ENCODE measurements at places on chromosomes 5 and 9.
A peak's percentile ranks its signal among the peaks of the same experiment; 100 is the strongest.

GRCh38 chr9:124268661-124269060, 10.9 kb downstream of the NEK6 start:
- DNase-seq = no peak

DNA sequence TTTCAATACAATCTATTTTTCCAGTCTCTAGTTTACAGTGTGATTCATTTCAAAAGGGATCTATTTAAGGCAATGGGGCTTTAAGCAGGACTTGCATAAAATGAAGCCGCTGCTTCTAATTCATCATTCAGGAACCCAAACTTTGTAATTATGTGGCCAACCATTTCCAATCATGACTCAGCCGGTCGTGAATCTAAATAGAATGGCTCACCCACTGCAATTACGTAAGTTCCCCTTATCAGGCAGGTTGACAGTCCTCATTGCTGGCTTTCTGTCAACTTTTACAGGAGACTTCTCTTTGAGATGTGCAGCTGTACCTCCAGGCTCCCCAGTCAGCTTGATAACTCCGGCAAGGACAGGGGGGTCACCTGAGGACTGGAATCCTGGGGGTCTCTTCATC, 152.8 kb upstream of the DAP start:
- DNase-seq = no peak

- peak; percentile 41 for DNase-seq
Measured at GRCh38 chr5:926417-927171, 33.9 kb downstream of the TRIP13 start.

GRCh38 chr9:13809401-13809800, 504.5 kb downstream of the NFIB start:
- peak; percentile 24 for DNase-seq

DNA sequence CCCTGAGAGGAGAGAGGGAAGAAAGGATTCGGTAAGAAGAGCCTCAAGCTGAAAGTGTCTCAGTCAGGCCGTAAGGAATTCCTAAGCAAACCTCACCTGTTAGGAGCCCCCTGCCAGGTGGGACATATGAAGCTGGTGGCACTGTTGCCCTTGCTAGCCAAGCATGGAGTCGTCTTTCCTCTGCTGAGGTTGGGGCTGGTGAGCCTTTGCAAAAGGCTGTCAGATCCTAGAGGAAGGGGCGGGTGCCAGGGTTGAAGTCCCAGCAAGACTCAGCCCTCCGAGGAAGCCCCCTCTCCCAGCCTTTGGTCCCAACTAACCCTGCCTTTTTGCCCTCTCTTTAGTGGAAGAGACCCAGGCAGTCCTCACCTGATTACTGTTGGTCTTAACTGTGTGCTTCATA, 5.5 kb upstream of the SMIM32 start:
- DNase-seq = no peak

- DNase-seq = no peak
Measured at GRCh38 chr5:174504266-174504726, 220.1 kb upstream of the MSX2 start.

- DNase-seq = no peak
Measured at GRCh38 chr5:90747175-90747574, 188.6 kb downstream of the ADGRV1 start.

- no peak for DNase-seq
Measured at GRCh38 chr5:2763533-2763794, 12.0 kb upstream of the IRX2 start.

DNA sequence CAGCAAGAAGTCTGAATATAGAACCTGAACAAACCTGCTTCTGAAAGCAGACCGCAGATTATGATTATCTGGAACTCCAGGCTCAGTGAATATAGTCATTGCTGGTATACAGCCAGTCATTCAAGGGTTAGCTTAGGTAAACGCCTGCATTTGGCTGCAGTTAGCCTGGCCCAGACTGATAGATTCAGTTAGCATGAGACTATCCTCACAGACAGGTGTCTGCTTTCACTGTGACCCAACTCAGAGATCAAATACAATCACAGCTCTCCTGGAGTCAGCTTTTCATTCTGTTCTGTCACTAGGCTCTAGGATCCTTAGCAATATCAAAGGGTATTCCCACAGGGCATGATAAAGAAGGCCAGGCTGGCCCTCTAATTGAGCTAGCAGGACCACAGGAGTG, 138.6 kb upstream of the PLCXD3 start:
- no peak for DNase-seq

DNA sequence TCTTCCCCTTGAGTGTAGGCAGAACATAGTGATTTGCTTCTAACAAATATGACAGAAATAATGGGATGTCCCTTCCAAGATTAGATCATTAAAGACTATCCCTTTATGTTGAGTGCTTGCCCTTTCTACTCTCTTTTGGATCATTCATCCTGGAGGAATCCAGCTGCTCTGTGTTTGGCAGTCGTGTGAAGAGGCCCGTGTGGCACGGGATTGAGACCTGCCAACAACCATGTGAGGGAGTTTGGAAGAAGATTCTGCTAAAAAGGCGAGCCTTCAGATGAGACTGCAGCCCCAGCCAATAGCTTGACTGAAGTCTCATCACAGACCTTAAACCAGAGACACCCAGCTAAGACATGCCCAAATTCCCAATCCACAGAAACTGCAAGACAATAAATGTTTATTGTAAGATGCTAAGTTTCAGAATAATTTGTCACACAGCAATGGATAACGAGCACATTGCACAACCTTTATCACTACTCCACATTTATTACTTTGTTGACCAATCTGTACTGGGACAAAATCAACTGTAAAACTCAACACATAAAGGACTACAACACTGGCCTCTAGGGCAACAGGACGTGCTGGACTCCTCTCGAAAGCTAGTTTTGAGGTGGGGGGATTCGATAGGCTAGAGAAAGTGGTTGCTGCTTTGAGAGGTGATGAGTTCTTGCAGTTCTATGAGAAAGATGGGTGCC, 42.8 kb downstream of the ANGPTL2 start:
- no peak for DNase-seq

DNA sequence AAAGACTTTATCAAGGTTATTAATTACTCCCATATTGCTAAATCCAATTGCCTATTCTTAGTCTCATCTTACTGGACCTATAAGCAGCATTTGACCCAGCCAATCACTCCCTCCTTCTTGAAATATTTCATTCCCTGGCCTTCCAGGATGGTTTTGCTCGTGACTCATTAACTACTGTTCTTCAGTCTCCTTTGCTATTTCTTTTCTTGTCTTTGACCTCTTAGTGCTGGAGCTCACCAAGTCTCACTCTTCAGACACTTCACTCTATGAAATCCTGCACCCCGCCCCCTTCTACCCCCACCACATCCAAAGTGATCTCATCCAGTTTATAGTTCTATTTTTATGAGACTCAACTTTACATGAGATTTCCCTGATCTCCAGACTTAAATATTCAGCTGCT, 803.1 kb upstream of the WWC1 start:
- no peak for DNase-seq
